ENCODE measurements at places on chromosomes 7 and 10. TPM values are rescaled to one million over a fixed set of nuclear protein-coding genes. Genes with fewer than 3 reads are reported as not detected.
A peak's percentile ranks its signal among the peaks of the same experiment; 100 is the strongest.

DNA sequence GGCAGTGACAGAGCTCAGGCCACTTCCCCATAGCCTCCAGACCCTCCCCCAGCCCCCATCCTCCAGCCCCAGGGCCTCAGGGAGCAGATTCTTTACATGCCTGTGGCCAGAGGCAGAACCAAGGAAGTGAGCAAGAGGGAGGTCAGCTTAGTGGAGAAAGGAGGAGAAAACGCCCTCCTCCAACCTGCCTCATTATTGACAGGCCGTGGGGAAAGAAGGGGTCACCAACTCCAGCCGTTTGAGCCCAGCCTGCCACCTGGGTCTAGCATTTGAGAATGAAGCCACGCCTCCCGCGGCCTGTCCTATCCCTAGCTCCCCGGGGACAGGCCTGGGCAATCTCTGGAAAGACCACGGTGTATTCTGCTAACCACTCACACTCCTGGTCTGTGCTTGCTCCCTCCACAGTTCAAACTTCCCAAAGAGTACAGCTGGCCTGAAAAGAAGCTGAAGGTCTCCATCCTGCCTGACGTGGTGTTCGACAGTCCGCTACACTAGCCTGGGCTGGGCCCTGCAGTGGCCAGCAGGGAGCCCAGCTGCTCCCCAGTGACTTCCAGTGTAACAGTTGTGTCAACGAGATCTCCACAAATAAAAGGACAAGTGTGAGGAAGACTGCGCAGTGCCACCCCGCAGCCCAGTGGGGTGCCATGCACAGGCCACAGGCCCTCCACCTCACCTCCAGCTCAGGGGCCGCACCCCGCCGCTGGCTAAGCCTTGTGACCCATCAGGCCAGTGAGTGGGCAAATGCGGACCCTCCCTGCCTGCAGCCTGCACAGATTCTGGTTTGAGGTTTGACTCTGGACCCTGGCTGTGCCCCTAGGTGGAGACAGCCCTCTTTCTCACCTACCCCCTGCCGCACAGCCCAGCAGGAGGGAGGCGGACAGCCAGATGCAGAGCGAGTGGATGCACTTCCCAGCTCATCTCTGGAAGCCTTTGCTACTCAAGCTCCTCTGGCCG is 14.3 kb upstream of the TRIM8 start:
- no peak for DNase-seq

GRCh38 chr10:71736570-71736952 is 17.0 kb upstream of the C10orf105 start:
- no peak for DNase-seq

- no peak for DNase-seq
Measured at GRCh38 chr10:96842896-96843723, 11.0 kb downstream of the LCOR start.

- no peak for DNase-seq
Measured at GRCh38 chr7:366161-366803, 76.3 kb downstream of the FOXL3 start.

DNA sequence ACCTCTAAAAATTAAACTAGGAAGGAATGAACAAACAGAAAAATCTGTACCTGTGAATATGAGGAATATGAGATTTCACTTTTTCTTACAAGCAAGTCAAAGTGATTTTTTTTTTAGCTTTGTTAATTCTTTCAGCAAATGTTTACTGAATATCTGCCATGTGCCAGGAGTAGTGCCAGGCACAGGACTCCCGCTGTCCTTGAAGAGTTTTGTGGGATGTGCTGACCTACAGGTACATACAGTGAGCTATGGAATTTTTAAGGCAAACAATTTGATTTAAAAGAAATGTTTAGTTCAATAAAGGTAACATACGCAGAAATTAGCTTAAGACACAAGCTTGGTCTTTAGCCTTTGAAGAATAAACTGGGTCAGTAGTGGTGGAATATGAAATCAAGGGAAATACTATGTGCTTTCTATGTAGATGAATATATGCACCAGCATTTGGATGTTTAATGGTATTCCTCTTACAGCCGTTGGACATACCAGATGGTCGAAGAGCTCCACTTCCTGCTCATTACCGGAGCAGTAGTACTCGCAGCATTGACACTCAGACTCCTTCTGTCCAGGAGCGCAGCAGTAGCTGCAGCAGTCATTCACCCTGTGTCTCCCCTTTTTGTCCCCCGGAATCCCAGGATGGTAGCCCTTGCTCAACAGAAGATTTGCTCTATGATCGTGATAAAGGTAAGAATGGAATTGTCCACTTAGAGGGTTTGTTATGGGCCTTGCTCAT is 102.0 kb downstream of the GLCCI1 start:
- DNase-seq = no peak

RET gene
- 0.44 TPM for total RNA-seq

CHAT gene
- not detected for total RNA-seq

- peak; percentile 38 for DNase-seq
Measured at GRCh38 chr10:47158116-47159071, 141.6 kb upstream of the GDF10 start.

- DNase-seq = no peak
Measured at GRCh38 chr10:58573144-58573543, 60.5 kb downstream of the BICC1 start.

DNA sequence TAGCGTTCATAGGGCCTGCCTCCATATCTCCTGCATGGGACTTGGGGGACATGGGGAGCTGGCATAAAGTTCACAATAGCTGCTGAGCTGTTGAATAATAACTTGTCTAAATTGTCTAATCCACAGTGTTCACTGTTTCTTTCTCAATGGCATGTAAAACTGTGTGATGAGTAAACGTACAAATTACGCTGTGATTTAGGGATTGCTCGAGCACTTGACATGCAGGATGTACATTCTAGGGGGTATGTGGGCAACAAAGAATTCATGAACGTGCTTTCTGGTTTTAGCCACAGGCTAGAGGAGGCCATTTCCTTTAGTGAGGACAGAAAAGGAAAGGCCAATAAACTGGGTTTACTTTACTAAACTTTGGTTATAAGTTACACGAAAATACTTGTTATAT is 534.2 kb upstream of the ZWINT start:
- no peak for DNase-seq

NPSR1 gene
- not detected for total RNA-seq

STEAP1 gene
- total RNA-seq = 8.7 TPM
